ENCODE measurements at places on chromosomes 12 and 14.

GRCh38 chr12:89789862-89790261 lies 81.2 kb upstream of the ATP2B1 start:
- DNase-seq, result no peak

- no peak for DNase-seq
These were observed 192.7 kb downstream of the BTG1 start for GRCh38 chr12:91952916-91953315.

GRCh38 chr12:26748741-26749431 lies 84.1 kb downstream of the ITPR2 start:
- no peak for DNase-seq

GRCh38 chr12:20006871-20007730 lies 361.2 kb upstream of the PDE3A start:
- DNase-seq, result no peak

DNA sequence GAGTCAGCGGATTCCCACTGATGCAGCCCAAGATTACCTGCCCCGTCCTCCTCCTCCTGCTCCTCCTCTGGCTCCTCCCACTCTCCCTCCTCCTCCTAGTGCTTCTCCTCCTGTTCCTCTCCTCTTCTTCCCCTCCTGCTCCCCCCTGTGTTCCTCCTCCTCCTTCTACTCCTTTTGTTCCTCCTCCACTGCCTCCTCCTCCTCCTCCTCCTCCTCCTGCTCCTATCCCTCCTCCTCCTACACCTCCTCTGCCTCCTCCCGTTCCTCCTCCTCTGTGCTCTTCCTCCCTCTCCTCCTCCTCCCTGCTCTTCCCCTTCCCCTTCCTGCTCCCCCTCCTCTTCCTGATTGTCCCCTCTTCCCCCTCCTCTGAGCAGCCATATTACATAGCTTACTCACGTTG lies 141.3 kb downstream of the CACNA1C start:
- no peak for DNase-seq

DNA sequence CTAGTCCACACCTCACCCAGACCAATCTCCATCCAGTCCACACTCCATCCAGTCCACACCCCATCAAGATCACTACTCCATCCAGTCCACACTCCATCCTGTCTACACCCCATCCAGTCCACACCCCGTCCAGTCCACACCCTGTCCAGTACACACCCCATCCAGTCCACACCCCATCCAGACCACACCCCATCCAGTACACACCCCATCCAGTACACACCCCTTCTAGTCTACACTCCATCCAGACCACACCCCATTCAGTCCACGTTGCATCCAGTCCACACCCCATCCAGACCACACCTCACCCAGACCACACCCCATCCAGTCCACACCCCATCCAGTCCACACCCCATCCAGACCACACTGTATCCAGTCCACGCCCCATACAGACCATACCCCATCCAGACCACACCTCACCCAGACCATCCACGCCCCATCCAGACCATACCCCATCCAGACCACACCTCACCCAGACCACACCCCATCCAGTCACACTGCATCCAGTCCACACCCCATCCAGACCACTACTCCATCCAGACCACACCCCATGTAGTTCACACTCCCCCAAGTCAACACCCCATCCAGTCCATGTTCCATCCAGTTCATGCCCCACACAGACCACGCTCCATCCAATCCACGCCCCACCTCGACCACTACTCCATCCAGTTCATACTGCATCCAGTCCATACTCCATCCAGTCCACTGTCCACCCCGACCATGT lies 116.6 kb upstream of the RTL1 start:
- DNase-seq, result no peak

- no peak for DNase-seq
These were observed 130.0 kb upstream of the ARHGAP5 start for GRCh38 chr14:31947076-31947475.

- DNase-seq, result no peak
These were observed 48.2 kb downstream of the MBIP start for GRCh38 chr14:36271939-36272907.

GRCh38 chr12:68170726-68171125 lies 11.2 kb upstream of the IFNG start:
- no peak for DNase-seq

- peak; percentile 39 for DNase-seq
These were observed at the start of gene ATP23 for GRCh38 chr12:57941165-57941894. TSS of gene ATP23 (plus strand) at chr12:57941567. CDS start at chr12:57941702, 135 bp downstream.

DNA sequence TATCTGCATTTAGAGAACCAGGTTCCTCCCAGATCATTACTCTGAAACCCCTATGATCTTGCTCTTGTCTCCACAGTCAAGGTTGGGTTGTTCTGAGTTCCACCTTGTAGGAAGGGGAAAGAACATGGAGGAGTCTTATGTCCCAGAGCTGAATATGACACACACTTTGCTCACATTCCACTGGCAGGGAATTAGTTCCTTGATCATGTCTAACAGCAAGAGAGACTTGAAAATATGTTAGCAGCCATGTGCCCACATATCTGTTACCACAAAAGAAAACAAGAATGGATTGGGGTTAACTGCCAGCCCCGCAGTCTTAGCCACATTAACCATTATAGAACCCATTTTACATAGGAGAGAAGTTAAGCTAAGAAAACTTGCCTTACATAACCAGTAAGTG lies 71.1 kb upstream of the MDM1 start:
- DNase-seq, result no peak

- no peak for DNase-seq
These were observed 341.0 kb downstream of the ZFP36L1 start for GRCh38 chr14:68451696-68452373.

DNA sequence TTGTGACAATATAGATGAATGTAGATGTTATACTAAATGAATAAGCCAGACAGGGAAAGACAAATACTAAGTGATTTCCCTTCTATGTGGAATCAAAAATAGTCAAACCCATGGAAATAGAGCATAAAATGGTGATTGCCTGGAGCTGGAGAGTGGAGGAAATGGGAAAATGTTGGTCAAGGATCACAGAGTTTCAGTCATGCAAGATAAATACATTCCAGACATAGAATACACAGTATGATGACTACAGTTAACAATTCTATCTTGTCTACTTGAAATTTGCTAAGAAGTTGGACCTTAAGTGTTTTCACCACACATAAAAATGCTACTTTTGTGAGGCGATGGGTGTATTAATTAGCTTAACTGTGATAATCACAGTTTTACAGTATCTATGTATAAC lies 1182.7 kb downstream of the AACS start:
- no peak for DNase-seq

DNA sequence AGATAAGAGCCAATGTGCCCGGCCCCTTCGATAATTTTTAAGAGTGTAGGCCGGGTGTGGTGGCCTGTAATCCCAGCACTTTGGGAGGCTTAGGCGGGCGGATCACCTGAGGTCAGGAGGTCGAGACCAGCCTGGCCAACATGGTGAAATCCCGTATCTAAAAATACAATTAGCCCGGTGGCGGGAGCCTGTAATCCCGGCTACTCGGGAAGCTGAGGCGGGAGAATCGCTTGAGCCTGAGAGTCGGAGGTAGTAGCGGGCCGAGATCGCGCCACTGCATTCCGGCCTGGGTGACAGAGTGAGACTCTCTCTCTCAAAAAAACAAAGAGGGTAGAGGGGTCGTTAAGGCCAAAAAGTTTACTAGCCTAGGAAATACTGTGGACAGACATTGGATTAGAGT lies 2.6 kb downstream of the KRAS start:
- no peak for DNase-seq

DNA sequence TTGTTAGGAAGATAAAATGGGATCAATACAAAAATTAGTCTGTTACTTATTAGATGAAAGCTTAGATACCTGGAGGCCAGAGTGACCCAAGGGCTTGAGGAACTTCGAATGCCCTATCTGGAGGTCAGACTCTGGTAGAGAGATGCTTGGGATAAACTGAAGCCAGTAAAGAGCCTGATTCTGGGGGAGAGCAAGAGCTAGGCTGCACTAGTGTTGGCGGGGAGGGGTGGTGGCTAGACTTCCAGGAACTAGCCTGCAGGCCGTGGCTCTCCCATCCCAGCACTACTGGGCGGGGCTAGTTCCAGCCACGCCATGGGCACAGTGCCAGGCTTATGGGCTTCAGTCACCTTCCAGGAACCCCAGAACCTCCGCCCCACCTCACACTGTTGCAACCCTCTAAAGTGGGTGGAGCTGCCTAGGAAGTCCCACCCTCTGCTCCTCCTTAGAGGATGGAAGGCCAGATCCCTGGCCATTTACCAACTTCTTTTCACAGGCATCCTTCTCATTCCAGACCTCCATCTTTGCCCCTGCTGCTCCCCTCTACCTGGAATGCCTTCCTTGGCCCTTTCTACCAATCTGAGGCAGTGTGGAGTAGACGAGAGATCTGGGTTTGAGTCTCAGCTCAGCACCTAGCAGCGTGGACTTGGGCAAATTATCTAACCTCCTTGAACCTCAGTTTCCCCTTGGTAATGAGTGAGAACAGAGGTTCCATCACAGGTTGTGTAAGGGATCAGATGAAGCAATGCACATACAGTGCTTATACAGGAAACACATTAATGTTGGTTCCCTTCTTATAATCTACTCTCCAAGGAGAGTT lies 6.3 kb upstream of the NFE2 start:
- no peak for DNase-seq
